Activated T-cell treated with anti-CD3 and anti-CD28 coated beads for 24 hours (primary cell): ENCODE measurements at places on chromosomes 5 and 9.

- no peak for DNase-seq
Measured at GRCh38 chr5:10635867-10636350, 72.0 kb downstream of the ANKRD33B start.

- DNase-seq = no peak
Measured at GRCh38 chr9:80496901-80497556, 925.3 kb downstream of the TLE4 start.

- no peak for DNase-seq
Measured at GRCh38 chr9:93669116-93669957, 93.0 kb downstream of the PHF2 start.

DNA sequence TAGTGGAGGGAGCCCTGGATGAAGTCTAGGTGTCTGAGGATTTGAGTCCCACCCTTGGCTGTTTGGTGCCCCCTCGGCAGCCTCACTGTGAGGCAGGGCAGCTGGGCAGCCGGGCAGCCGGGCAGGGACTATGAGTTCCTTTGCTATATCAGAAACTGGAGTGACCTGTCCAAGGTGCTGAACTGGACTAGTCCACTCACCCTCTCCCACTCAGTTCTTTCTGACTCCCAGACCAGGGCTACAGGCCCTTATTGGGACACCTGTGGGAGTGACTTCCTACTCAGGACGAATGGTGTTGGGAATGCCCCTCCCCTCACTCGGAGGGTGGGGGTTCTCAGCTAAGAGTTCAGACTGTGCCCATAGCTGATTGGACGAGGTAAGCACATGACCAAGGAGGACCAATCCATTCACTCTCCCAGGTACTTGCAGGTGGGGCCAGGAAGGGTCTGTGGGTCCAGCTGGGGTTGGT lies 34.1 kb upstream of the RAPGEF1 start:
- DNase-seq = no peak

GRCh38 chr5:18202164-18202563 lies 567.9 kb downstream of the TAF11L14 start:
- DNase-seq = no peak

GRCh38 chr5:169440107-169440705 lies 139.3 kb upstream of the SLIT3 start:
- DNase-seq = no peak

DNA sequence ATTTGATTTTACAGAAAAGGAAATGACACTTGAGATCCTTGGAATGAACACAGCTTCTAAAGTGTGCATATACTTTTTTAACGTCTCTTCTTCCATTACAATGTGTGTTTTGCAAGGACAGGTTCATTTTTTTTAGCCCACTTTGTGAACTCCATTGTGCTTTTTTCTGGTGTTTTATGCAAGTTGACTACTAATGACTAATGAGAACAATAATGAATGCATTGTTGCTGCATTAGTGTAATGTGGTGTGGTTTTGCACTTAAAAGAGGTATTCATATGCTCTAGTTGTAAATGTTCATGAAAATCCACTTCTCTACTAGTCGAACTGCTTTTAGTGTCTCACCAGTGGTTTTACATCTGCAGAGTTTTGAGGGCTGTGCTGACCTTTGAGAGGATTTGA lies 93.6 kb downstream of the UHRF2 start:
- no peak for DNase-seq

GRCh38 chr5:91110686-91111085 lies 272.4 kb downstream of the ARRDC3 start:
- no peak for DNase-seq

- DNase-seq = no peak
Measured at GRCh38 chr5:6786786-6787495, 73.7 kb downstream of the TENT4A start.

DNA sequence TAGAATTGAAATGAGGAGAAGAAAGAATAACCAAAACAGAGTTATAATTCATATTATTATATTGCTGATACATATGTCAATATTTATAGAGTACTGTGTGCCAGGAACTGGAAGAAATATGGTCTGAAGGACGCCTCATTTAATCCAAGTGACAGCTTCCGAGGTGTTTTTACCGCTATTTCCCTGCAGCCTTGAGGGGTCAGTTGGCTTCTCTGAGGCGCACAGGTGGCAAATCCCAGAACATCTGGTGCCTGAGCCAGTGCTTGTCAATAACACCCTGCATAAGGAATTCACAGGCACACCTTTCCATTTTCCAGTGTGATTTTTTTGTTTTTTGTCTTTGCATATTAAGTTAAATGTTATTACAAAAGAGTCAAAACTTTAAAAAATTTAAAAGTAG lies 43.3 kb upstream of the CTSL start:
- DNase-seq = no peak

DNA sequence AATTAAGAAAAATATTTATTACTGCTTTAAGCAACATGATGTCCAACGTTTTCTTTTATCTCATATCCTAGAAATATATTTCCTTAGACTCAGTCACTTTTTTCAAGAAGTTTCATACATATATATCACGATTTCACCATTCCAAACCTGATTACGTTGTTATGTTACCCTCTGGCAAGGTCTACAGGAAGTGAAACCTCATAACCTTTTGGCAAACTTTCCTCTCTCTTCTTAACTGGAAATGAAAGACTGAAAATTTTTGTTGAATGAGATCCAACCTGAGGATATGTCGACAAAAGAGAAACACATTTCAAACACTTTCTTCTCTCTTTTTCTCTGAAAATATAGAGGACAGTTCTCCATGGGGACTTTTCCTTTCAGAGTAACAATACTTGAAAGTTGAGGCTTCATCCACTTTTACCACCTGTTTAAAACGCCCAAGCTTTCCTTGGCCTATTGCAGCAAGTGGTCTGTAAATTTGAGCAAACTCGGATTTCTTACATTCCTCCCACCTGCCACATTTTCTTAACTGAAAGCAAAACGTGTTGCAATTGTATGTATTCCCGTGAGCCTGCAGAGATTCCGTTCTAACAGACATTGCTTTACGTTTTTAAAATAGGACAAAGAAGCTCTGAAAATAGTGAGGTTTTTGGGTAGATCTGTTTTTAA lies 298.1 kb downstream of the CETN3 start:
- no peak for DNase-seq

DNA sequence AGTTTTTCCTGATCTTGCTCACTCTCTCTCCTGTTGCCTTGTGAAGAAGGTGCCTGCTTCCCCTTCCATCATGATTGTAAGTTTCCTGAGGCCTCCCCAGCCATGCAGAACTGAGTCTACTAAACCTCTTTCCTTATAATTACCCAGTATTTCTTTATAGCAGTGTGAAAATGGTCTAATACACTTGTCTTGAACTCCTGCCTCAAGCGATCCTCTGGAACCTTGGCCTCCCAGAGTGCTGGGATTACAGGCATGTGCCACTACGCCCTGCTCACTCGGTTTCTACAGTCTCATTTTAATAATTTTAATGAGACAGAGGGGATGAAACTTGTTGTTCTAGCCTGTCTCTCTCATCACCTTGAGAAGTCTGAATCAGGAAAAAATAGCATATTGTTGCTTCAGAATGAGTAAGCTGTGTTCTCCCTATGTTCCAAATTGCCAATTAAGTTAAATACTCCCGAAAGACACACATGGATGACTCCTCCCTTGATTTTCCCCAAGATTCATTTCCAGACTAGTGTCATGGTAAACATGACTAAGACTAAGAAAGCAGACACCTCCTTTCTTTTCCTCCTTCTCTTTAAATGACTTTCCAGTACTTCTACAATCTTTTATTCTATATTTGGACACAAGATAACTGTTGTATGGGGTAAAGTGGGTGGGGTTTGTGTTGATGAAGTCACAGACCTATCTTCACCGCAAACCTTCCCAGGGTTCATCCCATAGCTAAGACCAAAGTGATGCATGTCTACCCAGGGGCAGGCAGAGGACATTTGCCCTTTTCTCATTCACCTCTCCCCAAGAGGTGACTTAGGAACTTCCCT lies 7.8 kb upstream of the DNAJC18 start:
- no peak for DNase-seq

DNA sequence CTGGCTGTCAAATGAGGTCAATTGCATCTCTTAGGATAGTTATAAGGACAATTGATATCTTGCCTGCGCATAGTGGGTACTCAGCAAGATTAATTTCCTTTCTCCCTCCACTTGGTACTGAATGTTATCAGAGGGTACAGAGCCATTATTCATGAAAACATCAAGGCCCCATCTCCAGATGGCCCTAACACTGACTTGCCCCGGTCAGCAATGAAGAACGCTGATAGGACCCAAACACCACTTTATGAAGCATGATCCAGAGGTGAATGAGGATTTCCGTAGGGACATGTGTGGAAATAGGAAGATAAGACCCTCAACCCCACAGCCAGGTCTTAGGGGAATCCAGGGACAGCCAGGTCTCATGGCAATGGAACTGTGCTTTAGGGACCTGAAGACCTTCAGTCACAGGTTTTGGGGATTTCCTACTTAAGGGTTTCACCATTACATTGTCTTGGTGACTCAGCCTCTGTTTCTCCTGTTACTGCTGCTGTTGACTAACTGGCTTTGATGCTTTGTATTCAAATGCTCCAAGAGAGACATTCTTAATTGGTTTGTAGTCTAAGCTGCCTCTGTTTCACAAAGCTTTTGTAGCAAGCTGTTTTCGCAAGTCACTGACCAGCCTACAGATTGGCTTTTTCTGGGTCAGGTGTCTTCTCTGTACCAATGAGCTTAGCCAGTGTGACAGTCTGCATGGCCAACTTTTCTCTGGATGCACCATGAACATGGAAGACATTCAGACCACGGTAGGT lies 35.3 kb upstream of the IQGAP2 start:
- DNase-seq = peak; percentile 9

DNA sequence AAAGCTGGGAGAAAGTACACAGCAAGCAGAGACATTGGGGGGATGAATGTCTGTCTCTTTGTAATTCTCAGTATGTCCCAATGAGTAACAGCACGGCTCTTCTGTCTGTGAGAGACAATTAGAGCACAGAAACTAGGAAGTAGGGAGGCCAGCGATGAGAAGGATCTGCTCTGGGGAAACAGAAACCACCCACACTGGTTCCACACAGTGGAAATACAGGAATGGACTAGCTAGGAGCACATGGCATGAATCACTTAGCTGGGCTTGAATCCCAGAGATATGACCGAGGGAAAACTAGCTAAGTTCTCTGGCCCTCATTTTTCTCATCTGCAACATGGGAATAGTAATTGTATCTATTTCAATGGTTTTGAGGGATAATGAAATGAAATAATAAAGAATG lies 895.9 kb downstream of the TLE4 start:
- DNase-seq = no peak

DNA sequence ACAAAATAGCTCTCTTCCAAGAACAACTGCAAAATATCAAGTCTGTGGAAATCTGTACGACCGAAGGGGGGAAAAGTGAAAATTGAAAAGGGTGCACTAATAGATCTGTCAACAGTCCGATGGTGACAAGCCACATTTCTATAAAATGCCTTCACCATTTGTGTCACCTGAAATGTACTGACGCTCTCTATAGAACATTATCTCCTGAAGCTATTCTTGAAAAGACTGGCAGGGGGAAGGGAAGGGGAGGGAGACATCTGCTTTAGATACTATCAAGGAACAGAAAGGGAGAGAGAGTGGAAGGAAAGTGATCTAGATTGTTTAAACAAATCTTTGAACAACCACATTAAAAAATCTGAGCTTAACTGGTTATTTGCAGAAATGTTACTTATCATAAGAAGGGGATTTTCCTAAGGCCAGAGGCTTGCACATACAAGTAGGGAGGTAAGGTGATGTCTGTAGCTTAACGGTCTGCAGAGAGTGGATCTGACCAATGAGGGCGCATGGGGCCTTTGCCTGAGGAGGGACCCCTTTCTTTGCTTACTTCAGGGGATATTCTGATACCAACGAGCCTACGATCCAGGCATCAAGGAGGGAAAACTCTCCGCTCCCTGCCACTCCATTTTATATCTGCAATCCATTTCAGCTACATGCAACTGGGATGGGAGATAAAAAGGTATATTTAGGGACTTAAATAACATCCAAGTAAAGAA lies 92.1 kb downstream of the CRB2 start:
- DNase-seq = no peak

GRCh38 chr5:111132076-111132475 lies 39.9 kb downstream of the WDR36 start:
- DNase-seq = no peak

DNA sequence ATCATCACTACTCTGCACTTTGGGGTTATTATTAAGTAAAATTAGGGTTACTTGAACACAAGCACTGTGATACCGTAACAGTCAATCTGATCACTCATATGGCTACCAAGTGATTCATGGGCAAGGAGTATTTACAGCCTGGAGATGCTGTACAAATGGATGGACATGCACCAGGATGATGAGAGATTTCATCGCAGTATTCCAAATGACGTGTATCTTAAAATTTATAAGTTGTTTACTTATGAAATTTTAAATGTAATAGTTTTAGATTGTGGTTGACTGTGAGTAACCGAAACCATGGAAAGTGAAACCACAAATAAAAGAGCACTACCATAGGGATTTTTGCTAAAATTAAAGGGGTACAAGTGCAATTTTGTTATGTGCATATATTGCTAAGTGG lies 462.2 kb upstream of the PTGER4 start:
- DNase-seq = no peak

DNA sequence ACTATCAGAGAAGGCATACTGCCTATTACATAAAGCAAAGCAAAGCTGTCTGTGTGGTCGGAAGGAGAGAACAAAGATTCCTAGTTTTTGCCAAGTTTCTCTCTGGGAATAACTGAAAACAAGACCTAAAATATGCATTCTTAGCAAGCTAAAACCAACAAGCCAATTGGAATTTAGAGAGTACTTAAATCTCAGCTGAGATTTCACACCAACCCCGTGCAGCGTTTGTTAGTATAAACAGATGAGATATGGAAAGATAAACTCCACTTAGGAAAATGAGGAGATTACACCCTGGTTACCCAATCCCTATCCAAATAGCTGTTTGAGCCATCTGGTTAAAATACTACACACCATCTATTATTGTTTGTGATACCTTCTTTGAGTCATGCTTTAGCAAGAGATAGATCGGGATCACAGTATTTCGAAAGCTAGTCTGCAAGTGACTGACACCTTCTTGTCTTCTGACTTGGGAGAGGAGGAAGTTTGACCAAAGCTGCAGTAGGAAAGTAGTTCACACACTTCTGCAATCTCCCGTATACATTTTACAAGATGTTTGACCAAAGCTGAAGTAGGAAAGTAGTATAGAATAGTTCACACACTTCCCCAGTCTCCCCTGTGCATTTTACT lies 18.2 kb downstream of the FAF2 start:
- DNase-seq = no peak

DNA sequence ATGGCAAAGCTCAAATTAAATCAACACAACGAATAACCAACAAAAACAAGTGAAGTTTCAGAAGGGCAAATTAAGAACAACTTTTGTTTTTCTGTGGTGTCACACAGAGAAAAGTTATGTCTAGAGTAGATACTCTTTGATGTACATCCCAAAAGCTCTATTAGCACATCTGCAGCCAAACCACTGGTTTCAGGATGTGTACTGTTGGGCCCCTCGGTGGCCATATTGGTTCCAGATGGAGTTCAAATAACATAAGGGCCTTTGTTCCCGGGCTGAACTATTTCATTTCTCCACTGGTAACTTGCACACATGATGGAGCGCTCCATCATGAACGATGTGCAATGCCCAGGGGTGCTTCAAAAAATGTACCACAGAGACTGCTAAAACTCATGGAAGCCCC lies 126.1 kb downstream of the SEMA5A start:
- DNase-seq = no peak
